ENCODE measurements at places on chromosomes 5 and 9. TPM values are rescaled to one million over a fixed set of nuclear protein-coding genes. Genes with fewer than 3 reads are reported as not detected.

GRCh38 chr5:107455111-107455544 lies 215.6 kb downstream of the EFNA5 start:
- H3K4me3 ChIP-seq = no peak overlapping the region
- no peaks in the 10 kb centered on the region for H3K27me3 ChIP-seq
- peaks cover 49% of the 10 kb centered on the region for H3K4me1 ChIP-seq
- peak; percentile 29 for DNase-seq
- H3K36me3 ChIP-seq = peaks cover 6% of the 10 kb centered on the region
- H3K27ac ChIP-seq = peak overlapping the region; percentile 64

- no peak overlapping the region for H3K27ac ChIP-seq
- DNase-seq = no peak
- no peaks in the 10 kb centered on the region for H3K4me1 ChIP-seq
- no peak overlapping the region for H3K4me3 ChIP-seq
- no peaks in the 10 kb centered on the region for H3K36me3 ChIP-seq
These were observed 113.3 kb upstream of the GRAMD2B start for GRCh38 chr5:126309860-126310259.

DNA sequence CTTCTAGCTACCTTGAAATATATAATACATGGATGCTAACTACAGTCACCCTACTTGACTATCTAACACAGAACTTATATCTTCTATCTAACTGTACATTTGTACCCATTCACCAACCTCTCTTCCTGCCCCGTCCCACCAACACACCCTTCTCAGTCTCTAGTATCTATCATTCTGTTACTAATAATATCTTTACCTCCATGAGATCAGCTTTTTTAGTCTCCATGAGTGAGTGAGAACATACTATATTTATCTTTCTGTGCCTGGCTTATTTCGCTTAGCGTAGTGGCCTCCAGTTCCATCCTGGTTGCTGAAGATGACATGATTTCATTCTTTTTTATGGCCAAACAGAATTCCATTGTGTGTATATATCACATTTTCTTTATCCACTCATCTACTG lies 37.0 kb downstream of the LIFR start:
- no peak for DNase-seq
- no peaks in the 10 kb centered on the region for H3K27me3 ChIP-seq
- no peak overlapping the region for H3K27ac ChIP-seq
- peaks cover 6% of the 10 kb centered on the region for H3K36me3 ChIP-seq
- H3K4me3 ChIP-seq = no peak overlapping the region

DNA sequence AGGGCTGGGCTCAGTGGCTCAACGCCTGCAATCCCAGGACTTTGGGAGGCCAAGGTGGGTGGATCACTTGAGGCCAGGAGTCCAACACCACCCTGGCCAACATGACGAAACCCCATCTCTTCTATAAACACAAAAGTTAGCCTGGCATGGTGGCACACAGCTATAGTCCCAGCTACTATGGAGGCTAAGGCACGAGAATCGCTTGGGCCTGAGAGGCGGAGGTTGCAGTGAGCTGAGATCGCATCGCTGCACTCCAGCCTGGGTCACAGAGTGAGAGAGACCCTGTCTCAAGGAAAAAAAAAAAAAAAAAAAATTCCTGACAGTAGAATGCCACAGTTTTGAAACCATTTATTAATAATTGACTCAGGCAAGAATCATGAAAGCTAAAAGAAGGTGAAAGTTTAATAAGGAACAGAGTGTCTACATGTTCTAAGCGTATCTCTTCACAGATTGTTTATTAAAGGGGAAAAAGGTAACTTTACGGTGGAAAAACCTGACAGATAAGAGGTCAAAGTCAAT lies 5.7 kb upstream of the PTGR1 start:
- no peaks in the 10 kb centered on the region for H3K36me3 ChIP-seq
- no peak overlapping the region for H3K4me3 ChIP-seq
- H3K4me1 ChIP-seq = peaks cover 5% of the 10 kb centered on the region
- no peak for DNase-seq
- H3K27ac ChIP-seq = no peak overlapping the region

- H3K27ac ChIP-seq = no peak overlapping the region
- H3K4me1 ChIP-seq = no peaks in the 10 kb centered on the region
- no peak for DNase-seq
- no peaks in the 10 kb centered on the region for H3K27me3 ChIP-seq
These were observed 71.3 kb upstream of the VCAN start for GRCh38 chr5:83400241-83400640.

DNA sequence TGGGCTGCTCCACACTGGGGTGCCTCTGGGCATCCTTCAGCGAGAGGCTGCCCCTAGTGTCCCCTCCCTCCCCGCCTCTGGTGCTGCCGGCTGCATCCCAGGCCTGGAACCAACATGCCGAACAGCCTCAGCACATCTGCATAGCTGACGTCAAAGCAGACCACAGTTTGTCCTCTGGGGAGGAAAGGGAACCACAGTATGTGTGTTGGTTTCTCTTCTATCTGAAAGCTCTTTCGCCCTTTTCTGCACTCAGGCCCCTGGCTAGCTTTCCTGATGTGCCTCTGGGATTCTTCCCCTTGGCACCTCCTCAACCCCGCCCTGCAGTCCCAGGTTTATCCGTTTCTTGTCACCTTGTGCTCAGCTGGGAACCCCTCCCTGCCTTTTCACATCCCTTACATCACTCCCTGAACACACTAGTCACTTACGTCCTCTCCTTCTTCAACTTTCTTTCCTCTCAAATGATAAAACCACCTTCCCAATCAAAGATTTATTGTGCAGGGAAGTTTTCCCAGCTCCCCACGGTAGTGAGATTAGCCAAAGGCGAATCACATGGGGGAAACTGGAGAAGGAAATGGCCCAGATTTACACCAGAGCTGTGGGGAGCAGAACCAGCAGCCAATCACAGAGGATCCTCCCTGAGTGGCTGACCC lies 35.5 kb upstream of the B4GALT1 start:
- DNase-seq = no peak
- H3K36me3 ChIP-seq = no peaks in the 10 kb centered on the region
- H3K27me3 ChIP-seq = peaks cover 10% of the 10 kb centered on the region
- H3K4me1 ChIP-seq = no peaks in the 10 kb centered on the region
- H3K4me3 ChIP-seq = no peak overlapping the region

GRCh38 chr5:172683645-172684471 lies 42.8 kb downstream of the NEURL1B start:
- no peak for DNase-seq
- H3K27me3 ChIP-seq = no peaks in the 10 kb centered on the region
- no peaks in the 10 kb centered on the region for H3K36me3 ChIP-seq
- H3K4me3 ChIP-seq = no peak overlapping the region
- H3K27ac ChIP-seq = no peak overlapping the region
- H3K4me1 ChIP-seq = no peaks in the 10 kb centered on the region

GRCh38 chr5:132491368-132492364 lies 1.1 kb upstream of the IRF1 start:
- peaks cover 15% of the 10 kb centered on the region for H3K36me3 ChIP-seq
- peak overlapping the region; percentile 84 for H3K27ac ChIP-seq
- H3K4me1 ChIP-seq = peaks cover 41% of the 10 kb centered on the region
- H3K27me3 ChIP-seq = no peaks in the 10 kb centered on the region

DNA sequence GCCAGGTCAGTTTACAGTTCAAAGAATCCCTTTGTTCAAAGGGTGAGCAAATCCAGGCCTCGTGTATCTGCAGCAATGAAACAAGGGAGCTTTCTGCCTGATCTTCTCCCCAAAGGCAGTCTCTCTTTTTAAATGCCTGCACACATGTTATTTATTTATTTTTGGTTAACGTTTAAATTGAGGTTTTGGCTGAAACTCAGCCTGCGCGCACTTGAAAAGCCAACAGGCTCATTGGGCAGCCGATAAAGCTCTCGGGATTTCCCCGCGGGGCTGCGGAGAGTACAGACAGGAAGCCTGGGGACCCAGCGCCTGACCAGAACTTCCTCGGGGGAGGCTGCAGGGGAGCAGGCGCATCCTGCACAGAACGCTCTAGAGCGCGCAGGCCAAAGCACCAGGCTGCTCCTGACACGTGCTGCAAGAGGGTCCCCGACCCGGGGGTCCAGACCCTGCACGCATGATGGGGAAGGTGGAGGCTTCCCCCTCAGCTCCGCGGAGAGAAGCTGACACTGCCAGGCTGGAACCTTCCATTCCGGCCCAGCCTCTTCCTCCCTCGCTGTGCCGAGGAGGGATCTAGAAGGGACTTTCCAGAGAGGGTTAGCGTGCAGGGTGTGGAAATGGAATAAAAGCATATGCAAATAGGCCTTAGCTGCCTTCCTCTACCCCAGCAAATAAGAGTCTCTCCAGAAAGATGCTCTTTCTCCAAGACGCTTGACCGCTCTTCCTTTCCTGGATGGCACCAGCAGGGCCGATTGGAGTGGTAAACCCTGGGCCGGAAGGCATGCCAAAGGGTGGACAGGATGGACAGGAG lies 46.1 kb downstream of the PTTG1 start:
- H3K27ac ChIP-seq = no peak overlapping the region
- no peak for DNase-seq
- H3K27me3 ChIP-seq = no peaks in the 10 kb centered on the region
- no peaks in the 10 kb centered on the region for H3K36me3 ChIP-seq

DNA sequence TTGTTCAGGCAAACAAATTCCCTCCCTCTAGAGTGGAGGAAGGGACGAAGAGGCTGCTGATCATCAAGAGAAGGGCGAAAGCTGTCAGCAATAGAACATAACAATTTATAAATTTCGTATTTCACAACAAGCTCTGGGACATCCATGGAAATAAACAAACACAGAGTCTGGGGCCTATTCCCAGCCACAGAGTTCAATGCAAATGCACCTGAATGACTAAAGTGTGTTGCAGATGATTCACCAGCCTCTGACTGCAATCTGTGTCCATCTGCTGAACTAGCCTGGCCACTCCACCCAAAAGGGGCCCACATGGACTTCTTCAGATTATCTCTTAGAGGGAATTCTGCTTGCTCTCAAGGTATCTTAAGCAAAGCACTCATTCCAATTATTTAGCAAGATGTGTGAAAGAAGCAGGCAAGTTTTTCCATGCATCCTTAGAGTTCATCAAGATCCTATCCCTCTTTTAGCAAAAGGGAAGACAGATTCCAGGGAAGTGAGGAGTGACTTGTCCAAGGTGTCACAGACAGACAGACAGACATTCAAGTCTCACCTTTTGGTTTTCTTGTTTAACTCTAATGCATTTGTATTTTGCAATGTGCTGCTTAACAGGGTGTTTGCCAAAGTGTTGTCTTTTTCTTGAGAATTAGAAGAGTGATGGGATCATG lies 307.8 kb upstream of the PAPPA start:
- no peaks in the 10 kb centered on the region for H3K36me3 ChIP-seq
- peak overlapping the region; percentile 83 for H3K27ac ChIP-seq
- no peaks in the 10 kb centered on the region for H3K27me3 ChIP-seq
- peak; percentile 83 for DNase-seq

DNA sequence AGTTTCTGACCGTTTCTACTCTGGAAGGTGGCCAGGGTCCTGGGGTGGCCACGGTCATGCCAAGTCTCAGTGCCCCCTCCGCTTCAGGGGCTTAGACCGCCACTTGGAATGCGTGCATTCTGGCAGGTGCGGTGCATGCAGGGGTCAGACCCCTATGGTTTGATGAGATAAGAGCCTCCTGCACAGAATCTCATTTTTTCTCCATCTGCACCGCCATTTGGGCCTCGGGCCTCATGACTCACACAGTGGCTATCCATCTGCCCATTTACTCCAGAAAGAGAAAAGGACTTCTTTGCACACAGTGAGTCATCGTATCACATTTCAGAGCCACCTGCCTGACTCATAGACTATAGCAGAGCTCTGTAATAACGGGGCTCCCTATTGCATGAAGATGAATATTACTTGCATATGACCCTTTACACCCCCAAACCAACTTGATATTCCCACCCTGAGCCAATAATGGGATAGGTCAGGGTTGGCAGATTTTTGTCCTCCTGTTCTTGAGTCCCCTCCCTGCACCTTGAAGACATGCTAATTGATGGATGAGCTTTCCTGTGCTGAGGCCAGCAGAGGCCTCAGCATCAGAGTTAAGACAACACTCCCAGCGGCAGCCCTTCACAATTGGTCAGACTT lies 157.4 kb downstream of the NR3C1 start:
- peak overlapping the region; percentile 54 for H3K4me3 ChIP-seq
- peaks cover 67% of the 10 kb centered on the region for H3K4me1 ChIP-seq
- peak overlapping the region; percentile 84 for H3K27ac ChIP-seq
- DNase-seq = peak; percentile 99
- H3K27me3 ChIP-seq = no peaks in the 10 kb centered on the region

GRCh38 chr5:76851728-76852369 lies 2.0 kb downstream of the S100Z start:
- no peaks in the 10 kb centered on the region for H3K4me1 ChIP-seq
- no peak overlapping the region for H3K27ac ChIP-seq
- H3K36me3 ChIP-seq = no peaks in the 10 kb centered on the region
- DNase-seq = no peak

- no peak overlapping the region for H3K27ac ChIP-seq
- H3K27me3 ChIP-seq = no peaks in the 10 kb centered on the region
- H3K36me3 ChIP-seq = no peaks in the 10 kb centered on the region
- H3K4me3 ChIP-seq = no peak overlapping the region
- no peak for DNase-seq
- H3K4me1 ChIP-seq = peaks cover 6% of the 10 kb centered on the region
These were observed 482.9 kb downstream of the IRX1 start for GRCh38 chr5:4078544-4078943.

GRCh38 chr9:36575411-36575882 lies 2.8 kb downstream of the MELK start:
- peaks cover 23% of the 10 kb centered on the region for H3K4me1 ChIP-seq
- peak overlapping the region; percentile 47 for H3K27ac ChIP-seq
- H3K36me3 ChIP-seq = peaks cover 6% of the 10 kb centered on the region
- H3K4me3 ChIP-seq = peak overlapping the region; percentile 53
- peak; percentile 57 for DNase-seq

Gene RLN1
- not detected for total RNA-seq

Gene NTNG2
- not detected for total RNA-seq

Gene F12
- total RNA-seq = 16.5 TPM

Gene ZNF608
- 10.4 TPM for total RNA-seq

Gene SH3GLB2
- total RNA-seq = 58.3 TPM

Gene DIPK1B
- not detected for total RNA-seq

Gene F2RL1
- total RNA-seq = 34.9 TPM

Gene ENTPD8
- total RNA-seq = not detected
